Naive thymus-derived CD4-positive, alpha-beta T cell (primary cell): ENCODE measurements at places on chromosomes 1 and 21. TPM values are rescaled to one million over a fixed set of nuclear protein-coding genes. Genes with fewer than 3 reads are reported as not detected.
A peak's percentile ranks its signal among the peaks of the same experiment; 100 is the strongest.

GRCh38 chr1:86155807-86156565 lies 586 bp downstream of the COL24A1 start:
- no peaks in the 10 kb centered on the region for H3K27me3 ChIP-seq
- no peak overlapping the region for H3K27ac ChIP-seq
- no peaks in the 10 kb centered on the region for H3K36me3 ChIP-seq
- H3K4me1 ChIP-seq: no peaks in the 10 kb centered on the region
- no peak overlapping the region for H3K4me3 ChIP-seq

DNA sequence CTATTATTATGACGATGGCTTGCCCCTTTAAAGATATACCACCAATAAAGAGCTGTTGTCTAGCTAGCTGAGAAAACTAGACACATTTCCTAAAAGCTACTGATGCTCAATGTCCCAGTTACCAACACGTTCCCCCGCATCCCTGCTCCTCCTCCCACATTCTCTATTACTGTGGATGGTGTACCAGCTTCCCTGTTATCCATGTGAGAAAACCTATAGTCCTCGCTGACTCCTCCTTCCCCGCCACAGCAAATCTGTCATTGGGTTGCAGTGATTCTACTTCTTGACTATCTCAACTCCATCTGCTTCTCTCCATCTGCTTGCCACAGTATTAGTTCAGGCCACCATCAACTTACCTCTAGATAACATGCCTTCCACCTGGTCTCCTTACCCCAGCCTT lies 337.5 kb downstream of the KCNH1 start:
- no peaks in the 10 kb centered on the region for H3K4me1 ChIP-seq
- H3K36me3 ChIP-seq: no peaks in the 10 kb centered on the region
- no peaks in the 10 kb centered on the region for H3K27me3 ChIP-seq
- no peak for DNase-seq

- DNase-seq: no peak
- no peaks in the 10 kb centered on the region for H3K4me1 ChIP-seq
- no peak overlapping the region for H3K4me3 ChIP-seq
These were observed 50.6 kb downstream of the COLGALT2 start for GRCh38 chr1:183986941-183987340.

DNA sequence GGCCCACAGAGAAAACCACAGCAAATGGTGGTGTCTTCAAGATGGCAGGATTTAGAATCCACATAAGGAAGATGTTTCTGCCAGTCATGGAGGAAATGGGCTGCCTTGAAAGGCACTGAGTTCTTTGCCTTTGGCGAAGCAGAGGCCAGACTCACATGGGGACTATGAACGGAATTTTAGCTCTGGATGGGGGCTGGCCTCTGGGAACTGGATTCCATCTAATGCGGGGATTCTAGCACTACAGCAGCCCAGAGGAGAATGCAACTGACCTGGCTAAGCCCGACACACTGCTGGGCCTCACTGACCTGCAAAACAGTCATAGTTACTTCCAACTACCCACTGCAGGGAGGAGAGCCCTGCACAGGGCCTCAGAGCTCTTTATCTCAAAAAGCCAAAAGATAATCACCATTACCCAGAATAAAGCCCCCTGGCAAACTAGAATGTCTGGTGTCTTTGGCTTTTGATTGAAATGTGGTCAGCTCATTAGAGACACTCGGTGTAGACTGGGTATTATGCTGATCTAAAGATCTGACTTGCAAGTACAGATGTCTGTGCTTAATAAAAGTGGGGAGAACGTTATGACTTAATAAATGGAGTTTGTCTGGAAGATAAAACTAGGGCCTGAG lies 11.6 kb downstream of the HCRTR1 start:
- H3K4me1 ChIP-seq: no peaks in the 10 kb centered on the region
- peaks cover 24% of the 10 kb centered on the region for H3K36me3 ChIP-seq
- no peaks in the 10 kb centered on the region for H3K27me3 ChIP-seq
- H3K27ac ChIP-seq: no peak overlapping the region
- H3K4me3 ChIP-seq: no peak overlapping the region

DNA sequence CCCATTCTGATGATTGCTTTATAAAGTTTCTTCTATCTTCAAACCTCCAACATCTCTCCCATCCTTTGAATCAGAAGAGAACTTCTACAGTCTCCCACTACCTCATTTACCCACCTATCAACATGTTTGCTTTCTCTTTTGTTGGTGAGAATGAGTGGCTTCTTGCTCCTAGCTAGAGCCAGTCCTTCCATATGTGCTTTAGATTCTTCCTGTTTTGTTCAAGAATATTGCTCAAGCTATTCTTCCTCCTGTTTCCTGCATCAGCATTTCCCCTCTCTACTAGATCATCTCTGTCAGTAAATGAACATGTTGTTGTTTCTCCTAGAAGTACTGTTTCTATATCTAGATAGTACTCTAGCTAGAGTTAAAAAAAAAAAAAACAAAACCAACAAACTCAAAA lies 6.3 kb downstream of the ATF6 start:
- no peaks in the 10 kb centered on the region for H3K27me3 ChIP-seq
- no peak for DNase-seq
- peaks cover 38% of the 10 kb centered on the region for H3K4me1 ChIP-seq
- no peak overlapping the region for H3K4me3 ChIP-seq
- H3K27ac ChIP-seq: peak overlapping the region; percentile 53

Gene REG4
- total RNA-seq: 0.43 TPM in 1 of 2 replicates, not detected in the other

Gene CATSPERE
- 1.7 TPM for total RNA-seq

Gene TESK2
- 6.4 TPM for total RNA-seq
